Ureter (tissue), 1 donor: ENCODE measurements at places on chromosomes 4 and X. TPM values are rescaled to one million over a fixed set of nuclear protein-coding genes. Genes with fewer than 3 reads are reported as not detected.

TLR2 gene
- total RNA-seq = 13.9 TPM

CCNB3 gene
- 0.96 TPM for total RNA-seq

CT45A5 gene
- not detected for total RNA-seq

AWAT2 gene
- total RNA-seq = not detected

CFI gene
- 21.3 TPM for total RNA-seq

- DNase-seq = no peak
Measured at GRCh38 chr4:145423017-145423708, 58.5 kb upstream of the SMAD1 start.

GRCh38 chr4:166422475-166422874 is 549.4 kb downstream of the TLL1 start:
- no peak for DNase-seq

DNA sequence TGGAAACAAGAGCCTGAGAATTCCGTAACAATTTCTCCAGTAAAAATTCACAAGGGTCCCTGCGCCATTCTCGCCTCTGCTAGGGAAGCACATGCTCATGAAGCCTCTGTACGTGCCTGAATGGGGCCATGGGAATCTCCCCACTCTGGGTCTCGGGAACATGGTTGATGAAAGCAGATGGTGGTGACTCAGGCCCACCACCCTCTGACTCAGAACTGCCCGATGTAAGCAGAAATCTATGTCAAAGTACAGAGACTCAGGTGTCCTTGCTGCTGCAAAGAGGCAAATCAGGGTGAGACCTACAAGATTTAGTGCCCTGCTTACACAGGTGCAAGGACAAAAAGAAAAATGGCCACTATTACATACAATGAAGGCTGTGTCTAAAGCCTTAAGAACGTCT is 65.0 kb downstream of the SCD5 start:
- no peak for DNase-seq

DNA sequence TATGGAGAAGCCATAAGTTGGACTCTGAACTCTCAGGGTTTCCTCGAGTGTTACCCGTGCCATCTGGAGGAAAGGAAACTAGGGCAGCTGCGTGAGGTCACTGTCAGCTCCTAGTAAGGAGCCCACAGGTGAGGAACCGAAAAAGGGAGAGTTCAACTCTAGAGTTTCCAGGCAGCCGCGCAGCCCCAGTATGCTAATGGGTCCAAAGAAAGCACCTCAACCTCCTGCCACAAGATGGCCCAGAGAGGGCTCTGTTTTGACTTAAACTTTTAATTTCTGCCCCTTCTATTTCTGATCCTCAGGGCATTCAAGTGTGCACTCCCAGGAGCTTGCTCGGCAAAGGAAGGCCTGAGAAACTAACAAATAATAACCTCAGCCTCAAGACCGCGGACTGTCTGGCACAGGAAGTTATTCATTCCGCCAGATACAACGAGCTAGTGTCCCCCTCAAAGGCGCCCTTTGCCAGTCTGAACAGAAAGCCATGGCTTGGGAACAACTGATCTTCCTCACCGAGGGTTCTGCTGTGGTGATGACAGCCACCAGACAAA is 13.9 kb downstream of the SCARB2 start:
- no peak for DNase-seq

GRCh38 chr4:3207531-3208037 is 41.4 kb upstream of the MSANTD1 start:
- no peak for DNase-seq

DNA sequence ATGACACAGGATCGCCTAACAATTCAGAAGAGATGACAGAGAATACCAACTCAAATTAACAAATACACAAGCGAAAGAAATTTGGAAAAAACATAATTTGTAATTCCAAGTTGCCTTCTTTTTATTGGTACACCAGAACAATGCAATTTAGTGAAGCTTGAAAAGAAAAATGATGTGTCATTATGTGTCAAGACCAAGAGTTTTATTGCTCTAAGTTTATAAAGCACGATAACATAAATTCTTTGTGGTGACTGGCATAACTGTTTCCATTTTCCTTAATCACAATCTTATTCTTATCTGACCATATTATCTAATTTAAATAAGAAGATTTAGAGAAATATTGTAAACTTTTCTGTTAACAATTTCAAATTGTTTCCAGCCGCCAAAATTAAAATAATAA is 273.2 kb upstream of the TECRL start:
- DNase-seq = no peak

- no peak for DNase-seq
Measured at GRCh38 chr4:168199260-168199957, 107.1 kb downstream of the ANXA10 start.

- DNase-seq = no peak
Measured at GRCh38 chrX:44637282-44637681, 94.6 kb upstream of the FUNDC1 start.

- no peak for DNase-seq
Measured at GRCh38 chr4:7739918-7740865, 199.5 kb downstream of the AFAP1 start.

- DNase-seq = no peak
Measured at GRCh38 chrX:112645774-112646173, 34.0 kb downstream of the LHFPL1 start.
